ENCODE measurements at places on chromosomes 12 and 14.

GRCh38 chr12:63845726-63846125, 1.2 kb downstream of the SRGAP1 start:
- H3K27ac ChIP-seq, result peak overlapping the region; percentile 84
- no peak for DNase-seq
- H3K27me3 ChIP-seq, result no peaks in the 10 kb centered on the region
- H3K4me1 ChIP-seq, result peaks cover 28% of the 10 kb centered on the region

DNA sequence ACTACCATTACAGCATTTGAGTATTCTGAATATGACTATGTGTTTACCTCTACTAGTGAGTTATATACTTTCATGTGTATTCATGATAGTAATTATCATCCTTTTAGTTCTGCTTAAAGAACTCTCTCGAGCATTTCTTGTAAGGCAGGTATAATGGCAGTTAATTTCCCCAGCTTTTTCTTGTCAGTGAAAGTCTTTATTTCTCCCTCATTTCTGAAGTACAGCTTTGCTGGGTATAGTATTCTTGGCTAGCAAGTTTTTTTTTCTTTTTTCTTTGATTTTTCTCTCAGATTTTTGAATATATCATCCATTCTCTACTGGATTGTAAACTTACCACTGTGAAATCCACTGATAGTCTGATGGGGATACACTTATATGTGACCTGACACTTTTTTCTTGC, 165.9 kb upstream of the ARHGAP5 start:
- H3K4me1 ChIP-seq, result no peaks in the 10 kb centered on the region
- no peak overlapping the region for H3K4me3 ChIP-seq
- DNase-seq, result no peak
- H3K36me3 ChIP-seq, result no peaks in the 10 kb centered on the region

GRCh38 chr14:76541594-76542219, 165.8 kb downstream of the ESRRB start:
- no peaks in the 10 kb centered on the region for H3K27me3 ChIP-seq
- DNase-seq, result no peak
- H3K27ac ChIP-seq, result no peak overlapping the region
- no peaks in the 10 kb centered on the region for H3K36me3 ChIP-seq

- peaks cover 17% of the 10 kb centered on the region for H3K36me3 ChIP-seq
- DNase-seq, result no peak
- no peaks in the 10 kb centered on the region for H3K27me3 ChIP-seq
- H3K27ac ChIP-seq, result no peak overlapping the region
Measured at GRCh38 chr14:91169951-91170350, 56.1 kb downstream of the DGLUCY start.

DNA sequence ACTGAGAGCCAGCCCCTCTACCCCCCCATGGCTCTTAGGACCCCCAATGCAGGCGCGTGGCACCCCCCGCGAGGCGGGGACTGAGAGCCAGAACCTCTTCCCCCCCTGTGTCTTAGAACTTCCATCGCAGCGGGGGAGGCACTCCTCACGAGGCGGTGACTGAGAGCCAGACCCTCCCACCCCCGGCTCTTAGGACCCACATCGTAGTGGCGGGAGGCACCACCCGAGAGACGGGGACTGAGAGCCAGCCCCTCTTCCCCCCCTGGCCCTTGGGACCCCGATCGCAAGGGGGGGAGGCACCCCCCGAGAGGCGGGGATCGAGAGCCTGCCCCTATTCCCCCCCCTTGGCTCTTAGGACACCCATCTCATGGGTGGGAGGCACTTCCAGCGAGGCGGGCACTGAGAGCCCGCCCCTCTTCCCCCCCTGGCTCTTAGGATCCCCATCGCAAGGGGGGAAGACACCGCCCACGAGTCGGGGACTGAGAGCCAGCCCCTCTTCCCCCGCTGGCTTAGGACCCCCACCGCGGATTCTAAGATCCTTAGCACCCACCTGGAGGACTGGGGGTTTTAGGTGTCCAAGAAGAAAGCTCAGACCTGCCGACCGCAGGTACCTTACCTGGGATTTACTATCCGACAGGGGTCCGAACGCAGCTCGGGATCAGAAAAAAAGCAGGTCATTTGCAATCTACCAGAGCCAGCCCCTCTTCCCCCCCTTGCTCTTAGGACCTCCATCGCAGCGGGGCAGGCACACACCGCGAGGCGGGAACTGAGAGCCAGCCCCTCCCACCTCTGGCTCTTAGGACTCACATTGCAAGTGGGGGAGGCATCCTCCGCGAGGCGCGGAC, 44.9 kb downstream of the DDX11 start:
- no peak for DNase-seq
- peak overlapping the region; percentile 22 for H3K4me3 ChIP-seq
- no peaks in the 10 kb centered on the region for H3K27me3 ChIP-seq
- no peaks in the 10 kb centered on the region for H3K4me1 ChIP-seq

All from RWPE2 (cell line).